ENCODE measurements at places on chromosomes 13 and 19.

GRCh38 chr13:105538346-105538745 is 997.1 kb downstream of the EFNB2 start:
- no peak for DNase-seq

- no peak for DNase-seq
These were observed 26.2 kb downstream of the MAST3 start for GRCh38 chr19:18123819-18124218.

DNA sequence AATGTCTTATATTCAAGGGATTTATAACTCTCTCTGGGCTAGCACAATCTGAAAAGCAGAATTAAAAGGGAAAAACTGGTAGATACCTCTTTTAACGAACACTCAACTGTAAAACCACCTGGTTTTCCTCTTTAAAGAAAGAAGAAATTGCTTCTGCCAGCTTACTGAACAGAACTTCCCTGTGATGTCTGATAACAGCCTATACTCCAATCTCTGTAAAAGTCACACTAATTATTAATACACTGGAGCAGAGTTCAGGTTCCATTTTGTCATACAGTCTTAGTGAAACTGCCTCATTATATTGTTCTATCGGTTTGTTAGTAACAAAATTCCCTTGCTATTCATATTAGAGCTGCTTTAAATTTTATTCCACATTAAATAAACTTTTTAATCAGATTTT is 251.0 kb upstream of the STARD13 start:
- DNase-seq = no peak

- no peak for DNase-seq
These were observed 376.0 kb downstream of the GPC5 start for GRCh38 chr13:91774397-91774796.

DNA sequence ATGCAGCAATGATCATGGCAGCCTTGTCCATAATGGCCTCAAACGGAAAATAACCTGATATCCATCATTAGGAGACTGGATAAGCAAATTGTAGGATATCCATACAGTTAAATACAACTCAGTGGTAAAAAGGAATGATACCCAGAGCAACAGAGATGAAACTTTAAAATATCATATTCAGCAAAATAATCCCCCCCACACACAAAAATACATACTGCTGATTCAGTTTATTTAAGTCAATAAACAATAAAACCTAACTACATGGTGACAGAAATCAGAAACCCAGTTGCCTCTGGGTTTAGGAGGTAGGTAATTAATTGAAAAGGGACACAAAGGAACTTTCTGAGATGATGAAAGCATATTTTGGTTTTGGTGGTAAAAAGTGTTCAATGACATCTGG is 27.9 kb upstream of the DLEU7 start:
- no peak for DNase-seq

DNA sequence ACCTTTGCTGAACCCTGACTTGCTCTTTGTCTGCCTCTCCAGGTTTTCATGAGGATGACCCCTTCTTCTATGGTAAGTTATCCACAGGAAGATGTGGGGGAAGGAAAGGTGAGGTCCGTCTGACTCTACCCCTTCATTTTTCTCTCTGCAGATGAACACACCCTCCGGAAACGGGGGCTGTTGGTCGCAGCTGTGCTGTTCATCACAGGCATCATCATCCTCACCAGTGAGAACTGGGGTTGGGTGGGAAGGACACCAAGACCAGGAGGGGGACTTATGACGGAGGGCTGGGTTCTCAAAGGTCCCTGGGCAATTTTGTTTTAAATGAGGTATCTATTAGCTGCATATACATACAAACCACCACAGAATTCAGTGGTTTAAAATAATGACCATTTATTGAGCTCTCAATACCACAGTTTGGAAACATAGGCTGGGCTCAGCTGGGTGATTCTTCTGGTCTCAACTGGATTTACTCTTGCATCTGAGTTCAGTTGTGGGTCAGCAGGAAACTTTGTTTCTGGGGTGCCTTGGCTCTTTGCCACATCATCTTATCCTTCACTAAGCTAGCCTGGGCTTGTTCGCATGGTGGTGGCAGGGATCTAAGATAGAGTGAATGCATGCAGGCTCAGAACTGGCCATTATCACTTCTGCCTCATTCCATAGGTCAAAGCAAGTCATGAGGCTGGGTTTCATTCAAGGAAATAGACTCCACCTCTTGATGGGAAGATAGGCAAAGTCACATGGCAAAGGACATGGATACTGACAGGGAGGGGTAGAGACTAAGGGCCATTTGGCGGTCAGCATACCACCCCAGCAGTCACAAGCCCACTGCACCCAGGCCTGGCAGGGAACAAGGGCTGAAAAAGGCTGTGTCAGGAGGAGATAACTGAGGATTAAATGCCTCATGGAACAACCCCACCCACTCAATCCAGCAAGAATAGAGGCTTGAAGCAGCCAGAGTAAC is 11.8 kb downstream of the FXYD5 start:
- DNase-seq = no peak

GRCh38 chr13:99237981-99238662 is 20.1 kb downstream of the GPR18 start:
- peak; percentile 3 for DNase-seq

DNA sequence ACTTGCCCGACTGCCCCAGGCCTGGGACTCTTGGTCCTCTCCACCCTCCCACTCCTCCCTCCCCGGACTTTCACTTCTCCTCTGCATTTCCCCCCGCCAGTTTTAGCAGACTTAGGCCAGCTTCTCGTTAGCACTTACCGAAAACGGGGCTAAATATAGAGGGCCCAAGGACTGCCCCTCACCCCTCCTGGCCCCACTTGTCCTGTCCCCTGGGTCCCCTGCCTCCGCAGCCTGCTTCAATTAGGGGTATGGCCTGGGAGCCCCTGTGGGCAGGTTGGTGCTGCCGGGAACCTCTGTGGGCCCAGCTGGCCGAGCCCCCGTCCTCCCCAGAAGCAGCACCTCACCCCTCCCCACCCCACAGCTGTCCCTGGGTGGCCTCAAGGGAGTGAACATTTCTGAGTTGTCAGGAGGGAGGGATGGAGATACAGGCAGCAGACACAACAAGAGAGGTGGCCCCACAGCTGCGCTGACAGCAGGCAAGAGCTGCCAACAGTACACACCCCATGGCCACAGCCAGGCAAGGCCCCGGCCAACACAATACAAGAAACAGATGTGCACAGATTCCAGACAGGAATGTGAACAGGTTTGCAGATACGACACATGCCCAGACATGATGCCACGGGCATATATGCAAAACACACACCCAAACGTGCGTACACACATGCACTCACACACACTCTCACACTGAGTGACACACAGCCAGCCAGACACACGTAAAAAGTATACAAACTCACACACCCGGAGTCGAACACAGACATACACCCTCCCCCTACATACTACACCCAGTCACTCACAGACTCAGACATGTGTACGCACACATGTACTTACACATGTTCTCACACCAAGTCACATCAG is 2.6 kb downstream of the POU2F2 start:
- DNase-seq = peak; percentile 8

DNA sequence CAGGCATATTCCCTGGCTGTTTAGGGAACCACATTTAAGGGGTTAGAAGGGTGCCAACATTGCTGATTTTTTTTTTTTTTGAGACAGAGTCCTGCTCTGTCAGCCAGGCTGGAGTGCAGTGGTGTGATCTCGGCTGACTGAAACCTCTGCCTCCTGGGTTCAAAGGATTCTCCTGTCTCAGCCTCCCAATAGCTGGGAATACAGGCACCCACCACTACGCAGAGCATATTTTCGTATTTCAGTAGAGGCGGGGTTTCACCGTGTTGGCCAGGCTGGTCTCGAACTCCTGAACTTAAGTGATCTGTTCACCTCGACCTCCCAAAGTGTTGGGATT is 7.8 kb upstream of the CRX start:
- no peak for DNase-seq

DNA sequence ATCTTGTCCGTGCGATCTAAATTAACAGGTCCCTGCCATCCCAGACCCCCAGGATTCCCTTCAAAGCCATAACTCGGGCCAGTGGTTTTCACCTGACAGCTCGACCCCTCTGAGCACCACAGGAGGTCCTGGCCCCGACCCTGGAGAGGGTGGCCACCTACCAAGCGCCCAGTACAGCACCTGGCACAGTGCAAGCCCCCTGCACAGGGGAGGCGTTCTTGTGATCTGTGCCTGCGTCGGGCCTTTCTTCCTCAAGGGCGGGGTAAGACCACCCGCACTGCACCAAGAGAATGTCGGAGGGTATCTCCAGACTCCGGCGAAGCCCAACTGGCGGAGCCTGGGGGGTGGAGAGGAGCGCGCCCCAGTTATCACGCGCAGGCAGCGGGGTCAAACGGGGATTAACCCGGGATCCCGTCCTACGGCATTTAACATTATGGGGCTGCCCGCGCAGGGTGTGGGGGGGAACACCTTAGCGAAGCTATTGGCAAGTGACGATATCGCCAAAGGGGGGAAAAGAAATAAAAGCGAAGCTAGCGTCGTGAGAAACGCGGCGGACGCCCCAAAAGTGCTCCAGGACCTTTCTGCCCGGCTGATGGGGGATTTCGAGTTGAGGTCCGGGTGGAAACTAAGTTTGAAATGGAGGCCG is 1.3 kb upstream of the HNRNPL start:
- peak; percentile 39 for DNase-seq

DNA sequence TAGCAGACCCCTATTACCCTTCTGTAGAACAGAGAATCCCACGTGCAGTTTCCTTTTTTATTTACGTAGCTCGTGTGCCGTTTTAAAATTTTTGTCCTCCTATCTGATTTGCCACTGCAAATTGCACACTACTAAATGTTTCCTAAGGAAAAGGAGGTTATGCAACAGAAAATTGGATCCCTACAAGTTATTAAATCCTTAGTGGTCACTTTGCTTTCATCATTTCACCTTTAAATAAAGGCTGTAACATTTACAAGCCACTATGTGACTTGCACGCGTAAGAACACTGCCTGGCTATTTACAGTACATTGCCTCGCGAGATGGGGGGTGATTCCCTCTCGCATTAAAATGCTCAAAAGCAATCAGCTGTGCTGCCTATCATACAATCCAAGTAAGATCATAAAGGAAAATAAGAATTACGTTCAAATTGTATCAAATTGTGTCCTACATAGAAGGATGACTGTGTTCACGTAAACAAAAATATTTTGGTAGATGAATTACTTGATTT is 525.6 kb downstream of the SUCLA2 start:
- DNase-seq = no peak

DNA sequence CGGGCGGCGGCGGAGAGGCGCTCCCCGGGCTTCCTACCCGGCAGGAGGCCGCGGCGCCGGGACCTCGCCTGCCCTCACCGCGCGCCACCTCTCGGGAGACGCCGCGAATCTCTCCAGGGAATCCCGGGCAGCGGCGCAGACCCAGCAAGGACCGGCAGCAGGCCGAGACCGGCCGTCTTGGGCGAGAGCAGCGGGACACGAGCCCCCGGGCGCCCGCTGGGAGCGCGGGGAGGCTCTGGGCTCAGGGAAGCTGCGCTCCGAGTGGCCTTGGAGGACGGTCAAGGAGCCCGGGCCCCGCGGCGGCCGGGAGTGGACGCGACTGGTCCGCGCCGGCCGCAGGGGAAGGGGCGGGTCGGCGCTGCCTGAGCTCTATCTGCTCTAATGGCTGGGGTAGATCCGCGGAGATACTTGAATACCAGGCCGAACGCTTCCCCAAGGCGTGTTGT is 14.7 kb downstream of the CDX2 start:
- no peak for DNase-seq

- DNase-seq = peak; percentile 92
These were observed 4.4 kb upstream of the ZNF329 start for GRCh38 chr19:58154679-58155648.

DNA sequence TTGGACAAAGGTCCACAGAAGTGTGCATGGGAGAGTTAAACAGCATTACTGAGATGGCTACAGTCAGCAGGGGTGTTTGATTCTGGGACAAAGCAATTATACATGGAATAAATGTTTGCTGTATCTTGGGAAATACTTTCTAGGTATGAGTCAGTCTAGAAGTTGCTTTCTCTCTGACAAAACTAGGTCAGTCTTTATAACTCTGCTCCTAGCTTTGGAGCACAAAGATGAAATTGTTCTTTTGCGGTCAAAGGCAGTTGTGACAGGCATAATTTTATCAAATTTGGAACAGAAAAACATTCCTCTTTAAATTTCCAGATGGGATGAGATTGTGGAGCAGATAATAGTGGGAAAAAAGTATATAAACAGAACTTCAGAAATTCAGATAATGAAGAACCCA is 1045.4 kb upstream of the MIR17HG start:
- DNase-seq = no peak

GRCh38 chr13:52944697-52945096 is 83.9 kb upstream of the OLFM4 start:
- no peak for DNase-seq

DNA sequence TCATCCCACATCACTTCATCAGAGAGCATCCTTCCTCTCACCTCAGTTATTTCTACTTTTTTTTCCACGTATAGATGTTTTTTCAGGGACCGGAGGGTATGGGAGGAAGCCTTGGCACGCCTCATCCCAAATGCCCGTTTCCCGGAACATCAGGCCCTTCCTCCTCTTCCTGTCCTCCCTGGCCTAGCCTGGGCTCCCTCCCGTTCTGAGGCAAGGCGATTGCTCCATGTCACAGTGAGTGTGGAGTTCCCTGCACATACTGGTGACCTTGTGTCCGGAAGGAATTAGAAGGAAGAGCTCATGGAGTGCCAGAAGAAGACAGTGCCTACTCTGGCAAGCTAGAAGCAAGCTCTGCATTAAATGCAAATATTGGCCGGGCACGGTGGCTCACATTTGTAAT is 1.1 kb upstream of the ZNF627 start:
- no peak for DNase-seq

DNA sequence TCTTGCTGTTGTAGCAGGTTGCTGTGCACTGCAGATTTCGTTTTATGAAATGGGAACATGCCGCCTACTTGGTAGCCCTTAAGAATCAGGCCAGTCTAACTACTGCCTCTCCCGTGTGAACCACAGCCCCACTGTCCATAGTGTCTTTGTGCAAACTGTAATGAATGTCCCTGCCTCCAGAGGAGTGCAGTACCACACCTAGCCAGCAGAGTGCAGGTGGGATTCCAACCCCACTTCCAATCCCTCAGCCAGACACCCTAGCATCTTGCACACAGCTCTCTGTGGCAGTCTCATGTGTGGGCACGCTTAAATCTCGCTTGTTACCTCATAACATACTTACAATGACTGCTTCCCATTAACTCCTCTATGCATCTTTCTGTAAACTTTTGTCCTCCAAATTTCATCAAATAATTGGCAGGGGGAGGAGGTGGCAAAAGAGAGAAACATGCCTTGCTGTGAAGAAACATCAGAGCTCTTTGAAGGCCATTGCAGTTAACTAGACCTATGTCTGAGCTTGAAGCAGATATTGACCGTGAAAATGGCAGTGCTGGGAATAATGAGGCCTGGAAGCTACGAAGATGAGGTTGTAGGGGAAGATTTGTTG is 47.2 kb downstream of the ZAR1L start:
- DNase-seq = no peak

DNA sequence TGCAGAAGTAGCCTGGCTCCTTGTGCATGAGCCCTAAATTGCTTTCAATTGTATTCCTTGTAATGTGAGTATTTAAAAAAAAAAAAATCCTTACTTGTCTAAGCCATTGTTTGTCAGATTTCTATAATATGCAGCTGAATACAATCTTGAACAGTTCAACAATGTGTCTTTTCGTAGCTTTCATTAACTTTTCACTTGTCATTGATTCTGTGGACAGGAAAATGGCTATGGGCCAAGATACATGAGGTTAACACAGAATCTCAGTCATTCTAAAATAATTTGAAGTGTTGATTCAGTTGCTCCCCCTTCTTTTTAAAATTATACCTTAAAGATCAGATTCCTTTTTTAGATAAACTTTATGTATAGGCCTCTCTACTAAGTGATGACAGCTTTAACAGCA is 395.8 kb upstream of the KLF12 start:
- no peak for DNase-seq

GRCh38 chr19:28358633-28359032 is 854.3 kb downstream of the UQCRFS1 start:
- DNase-seq = no peak

All from midbrain (tissue), 1 donor.